ENCODE measurements at places on chromosomes 6 and 20.

GRCh38 chr20:38248133-38248532, 12.4 kb downstream of the KIAA1755 start:
- DNase-seq, result no peak

DNA sequence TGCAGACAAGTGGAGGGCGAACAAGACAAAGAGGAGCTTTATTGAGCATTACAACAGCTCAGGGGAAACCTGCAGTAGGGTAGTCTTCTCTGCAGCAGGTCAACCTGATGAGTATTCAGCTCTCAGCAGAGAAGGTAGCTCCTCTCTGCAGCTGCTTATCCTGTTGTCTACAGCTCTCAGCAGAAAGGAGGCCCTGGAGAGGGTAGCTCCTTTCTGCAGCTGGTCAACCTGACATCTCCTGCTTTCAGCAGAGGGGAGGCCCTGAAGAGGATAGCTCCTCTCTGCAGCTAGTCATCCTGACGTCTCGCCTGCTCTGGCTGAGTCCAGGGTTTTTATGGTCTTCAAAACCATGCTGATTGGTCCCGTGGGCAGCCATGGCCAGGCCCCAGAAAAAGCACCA, 113.6 kb downstream of the CD24 start:
- DNase-seq, result no peak

GRCh38 chr6:26184367-26184891, 97.2 kb downstream of the HFE start:
- DNase-seq, result no peak

DNA sequence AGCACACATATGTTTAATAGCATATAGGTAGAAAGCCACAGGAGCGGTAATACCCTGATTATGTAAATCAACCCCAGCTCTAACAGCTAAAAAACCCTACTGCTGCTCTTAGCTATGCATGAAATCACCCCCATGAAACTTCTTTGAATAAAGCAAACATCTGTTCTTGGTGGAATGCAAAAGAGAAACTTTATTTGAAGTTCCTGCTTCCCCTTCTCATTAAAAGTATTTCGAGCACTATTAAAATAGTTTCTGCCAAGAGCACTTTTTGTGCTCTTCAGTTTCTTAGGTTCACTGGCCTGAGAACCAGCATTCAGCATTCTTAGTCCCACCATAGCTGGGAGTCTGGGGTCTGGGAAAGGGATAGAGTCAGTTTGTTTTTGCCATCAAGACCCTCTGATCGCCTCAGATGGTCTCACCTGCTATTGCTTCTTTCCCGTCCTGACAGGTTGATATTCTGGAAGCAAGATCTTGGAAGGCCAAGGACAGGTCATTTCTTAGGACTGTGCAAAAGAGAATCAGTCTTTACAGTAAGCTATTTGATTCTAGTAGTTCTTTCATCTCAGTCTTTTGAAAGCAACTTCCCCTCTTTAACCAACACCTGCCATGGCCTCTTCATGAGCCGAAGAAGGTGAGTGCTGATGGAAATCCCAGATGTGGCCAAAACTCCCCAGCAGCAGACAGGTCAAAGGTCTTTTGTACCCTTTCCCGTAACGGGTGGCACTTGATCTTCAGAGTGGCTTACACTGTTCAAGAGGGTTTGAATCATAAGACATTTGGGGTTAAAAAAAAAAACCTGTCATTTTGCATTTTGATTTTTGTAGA, 76.5 kb upstream of the TMEM170B start:
- no peak for DNase-seq

- DNase-seq, result no peak
Observed at GRCh38 chr6:11919771-11920440, 92.2 kb upstream of the HIVEP1 start.

DNA sequence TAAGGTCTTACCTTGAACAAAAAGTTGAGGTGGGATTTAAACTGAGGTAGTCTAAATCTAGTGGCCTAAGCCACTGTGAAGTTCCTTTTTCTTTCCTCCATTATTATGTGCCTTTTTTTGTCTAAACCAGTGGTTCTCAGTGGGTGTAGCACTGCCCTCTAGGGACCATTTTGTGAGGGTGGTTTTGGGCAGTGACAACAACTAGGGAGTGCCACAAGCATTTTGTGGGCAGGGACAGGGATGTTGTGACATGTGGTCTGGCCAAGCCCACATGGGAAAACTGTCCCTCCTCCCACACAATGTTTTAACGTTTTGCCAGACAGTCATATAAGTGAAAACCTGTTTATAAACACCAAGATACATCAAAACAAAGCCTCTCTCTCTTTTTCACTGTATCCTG, 899.4 kb upstream of the FLRT3 start:
- no peak for DNase-seq

DNA sequence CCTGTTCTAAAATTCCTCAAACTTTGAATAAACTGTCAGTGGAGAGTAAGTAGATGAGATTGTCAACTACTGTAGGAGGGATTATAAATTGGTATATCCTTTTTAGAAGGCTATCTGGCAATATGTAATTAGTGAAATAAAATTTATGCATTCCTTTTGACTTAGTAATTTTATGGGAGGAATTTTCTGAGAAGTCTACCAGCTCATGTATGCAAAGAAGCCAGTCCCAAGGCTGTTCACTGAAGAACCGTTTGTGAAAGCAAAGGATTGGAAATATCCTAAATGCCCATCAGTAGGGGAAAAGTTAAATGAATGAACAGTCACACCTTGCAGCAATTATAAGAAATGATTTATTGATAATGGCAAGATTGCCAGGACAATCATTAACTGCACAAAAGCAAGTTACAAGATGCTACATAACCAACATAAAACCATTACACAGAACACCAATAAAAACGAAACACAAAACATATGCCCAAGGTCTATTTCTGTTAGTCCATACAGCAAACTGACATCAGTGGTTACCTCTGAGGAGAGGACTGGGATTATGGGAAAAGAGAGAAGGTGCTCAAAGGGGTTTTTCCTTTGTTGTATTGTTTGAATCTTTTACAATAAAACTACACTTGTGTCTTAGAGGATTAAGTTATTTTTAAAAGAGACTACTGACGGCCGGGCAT, 4.6 kb upstream of the DSTN start:
- DNase-seq, result no peak

DNA sequence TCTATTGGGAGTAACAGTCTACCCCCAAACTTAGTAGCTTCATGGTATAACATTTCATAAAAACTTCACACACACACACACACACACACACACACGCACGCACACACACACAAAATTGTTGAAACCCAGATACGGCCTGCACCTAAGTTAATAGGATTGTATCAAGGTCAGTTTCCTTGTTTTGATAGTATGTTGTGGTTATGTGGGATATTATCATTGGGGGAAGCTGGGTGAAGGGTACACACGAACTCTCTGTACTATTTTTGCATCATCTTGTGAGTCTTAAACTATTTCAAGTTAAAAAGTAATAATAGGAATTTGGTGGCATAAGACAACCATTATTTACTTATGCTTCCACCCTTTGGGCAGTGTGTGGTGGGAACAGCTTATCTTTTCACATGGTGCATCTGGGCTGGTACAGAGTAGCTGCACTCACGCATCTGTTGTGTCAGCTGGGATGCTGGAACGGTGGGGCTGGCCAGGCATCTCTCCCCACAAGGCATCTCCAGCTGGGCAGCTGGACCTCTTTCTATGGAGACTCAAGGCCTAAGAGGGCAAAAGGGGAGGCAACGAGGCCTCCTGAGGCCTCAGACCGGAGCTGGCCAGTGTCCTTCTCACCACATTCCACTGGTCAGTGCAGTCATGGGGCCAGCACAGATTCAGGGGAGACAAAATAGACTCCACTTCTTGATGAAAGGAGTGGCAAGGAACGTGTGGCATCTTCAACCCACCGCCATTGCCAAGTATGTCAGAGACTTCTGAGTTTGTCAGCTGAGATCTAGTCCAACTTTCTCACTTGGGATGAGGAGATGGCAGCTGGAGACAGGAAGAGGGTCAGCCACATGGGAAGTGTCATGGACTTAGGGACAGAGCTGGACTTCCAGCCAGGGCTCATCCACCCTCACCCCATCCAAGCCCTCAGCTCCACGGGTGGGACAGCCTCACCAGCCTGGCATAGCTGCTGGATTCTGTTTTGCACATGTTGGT, 20.5 kb upstream of the IP6K3 start:
- no peak for DNase-seq

DNA sequence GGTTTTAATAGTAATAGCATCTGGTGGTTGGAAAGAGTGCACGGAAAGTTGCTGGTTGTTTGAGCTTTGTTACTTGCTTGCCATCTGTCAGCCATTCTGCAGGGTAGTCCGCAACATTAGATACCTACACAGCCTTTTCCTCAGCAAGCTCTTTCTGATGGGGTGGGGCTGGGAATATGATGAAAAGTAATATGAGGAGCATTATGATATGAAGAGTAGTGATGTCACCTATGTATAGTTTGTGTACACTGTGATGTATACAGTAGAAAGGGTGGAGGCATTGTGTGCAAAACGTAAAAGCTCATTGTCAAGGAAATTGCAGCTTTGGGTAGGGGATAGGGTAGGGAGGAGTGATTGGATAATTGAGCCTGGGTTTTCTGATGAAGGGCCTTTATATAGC, 16.1 kb downstream of the SCAF8 start:
- no peak for DNase-seq

- no peak for DNase-seq
Observed at GRCh38 chr20:39535301-39535700, 573.2 kb downstream of the DHX35 start.

DNA sequence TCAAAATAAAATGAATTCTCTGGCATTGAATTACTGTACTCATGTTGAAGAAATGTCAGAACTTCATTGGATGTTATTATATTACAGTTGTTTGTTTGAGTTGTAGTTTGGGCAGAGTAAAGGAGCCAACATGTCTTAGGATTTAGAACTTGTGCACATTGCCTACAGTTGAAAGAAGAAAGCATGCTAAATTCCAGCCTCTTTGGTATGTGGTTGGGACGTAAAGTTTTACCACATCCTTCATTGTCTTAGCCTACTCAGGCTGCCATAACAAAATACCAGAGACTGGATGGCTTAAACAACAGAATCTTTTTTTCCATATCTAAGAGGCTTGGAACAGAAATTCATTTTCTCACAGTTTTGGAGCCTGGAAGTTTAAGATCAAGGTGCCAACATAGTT, 42.4 kb downstream of the HFE start:
- DNase-seq, result no peak

- DNase-seq, result no peak
Observed at GRCh38 chr6:87658516-87658915, 43.5 kb downstream of the AKIRIN2 start.
